ENCODE measurements at places on chromosomes 12 and 14.

DNA sequence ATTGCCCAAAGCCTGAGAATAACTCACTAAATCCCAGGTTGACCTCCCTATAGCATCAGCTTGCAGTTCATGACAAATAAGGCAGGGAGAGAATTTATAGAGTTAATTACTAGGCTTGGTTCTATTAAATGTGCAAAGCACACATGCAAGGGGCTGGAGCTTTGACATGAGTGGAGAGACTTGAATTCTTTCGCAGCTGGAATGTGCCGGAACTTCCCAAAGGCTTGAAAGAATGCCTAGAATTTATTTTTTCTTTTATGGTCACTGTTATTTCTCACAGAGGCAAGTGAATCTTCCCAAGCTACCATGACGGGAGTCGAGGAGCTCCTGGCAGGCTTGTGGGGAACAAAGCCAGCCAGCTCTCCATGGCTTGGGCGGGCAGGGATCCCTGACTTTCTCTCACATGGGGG is 95.5 kb upstream of the USP44 start:
- DNase-seq: no peak

DNA sequence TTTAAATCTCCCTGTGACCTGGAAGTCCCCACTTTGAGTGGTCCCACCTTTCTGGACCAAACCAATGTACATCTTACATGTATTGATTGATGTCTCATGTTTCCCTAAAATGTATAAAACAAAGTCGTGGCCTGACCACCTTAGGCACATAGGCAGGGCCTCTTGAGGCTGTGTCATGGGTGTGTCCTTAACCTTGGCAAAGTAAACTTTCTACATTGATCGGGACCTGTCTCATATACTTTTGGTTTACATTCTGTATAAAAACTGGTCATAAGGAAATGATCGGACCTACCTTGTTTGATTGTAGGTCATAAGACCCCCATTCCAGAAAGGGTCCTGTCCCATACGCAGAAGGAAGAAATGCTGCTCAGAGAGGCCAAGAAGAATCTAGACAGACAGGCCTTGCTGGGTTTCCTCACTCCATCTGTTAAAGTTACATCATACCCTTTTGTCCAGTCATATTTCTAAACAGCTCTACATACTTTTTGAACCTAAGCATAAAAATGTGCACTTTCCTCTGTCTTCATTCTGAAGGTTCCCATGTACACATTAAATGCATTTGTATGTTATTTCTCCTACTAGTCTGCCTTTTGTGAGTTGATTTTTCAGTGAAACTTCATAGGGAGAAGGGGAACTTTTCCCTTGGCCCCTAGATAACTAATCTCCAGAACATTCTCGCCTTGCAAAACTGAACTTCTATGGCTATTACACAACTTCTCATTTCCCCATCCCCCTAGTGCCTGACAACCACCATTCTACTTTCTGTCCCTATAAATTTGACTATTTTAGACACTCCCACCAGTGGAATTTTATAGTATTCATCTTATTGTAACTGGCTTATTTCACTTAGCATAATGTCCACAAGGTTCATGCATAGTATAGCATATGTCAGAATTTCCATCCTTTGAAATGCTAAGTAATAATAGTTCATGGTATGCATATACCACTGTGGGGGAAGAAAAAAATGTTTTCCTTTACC is 30.2 kb upstream of the CPM start:
- no peak for DNase-seq

GRCh38 chr12:5227708-5228373 is 184.2 kb downstream of the KCNA5 start:
- no peak for DNase-seq

- DNase-seq: no peak
Observed at GRCh38 chr12:108169708-108170107, 40.6 kb downstream of the WSCD2 start.

DNA sequence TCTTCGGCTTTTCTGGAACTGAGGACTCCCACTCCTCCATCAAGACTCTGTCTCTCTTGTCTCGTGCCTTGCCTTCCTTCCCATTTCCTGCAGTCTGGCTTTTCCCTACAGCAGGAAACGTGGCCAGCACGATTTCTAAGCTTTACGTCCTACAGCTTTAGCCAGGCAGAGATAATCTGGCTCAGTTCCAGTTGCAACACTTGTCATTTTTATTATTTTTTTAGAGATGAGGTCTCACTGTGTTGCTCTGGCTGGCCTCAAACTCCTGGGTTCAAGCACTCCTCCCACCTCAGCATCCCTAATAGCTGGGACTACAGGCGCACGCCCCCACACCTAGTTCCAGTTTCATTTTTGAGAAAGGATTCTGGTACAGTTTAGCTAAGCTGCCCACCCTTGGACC is 19.9 kb downstream of the CALM1 start:
- no peak for DNase-seq

DNA sequence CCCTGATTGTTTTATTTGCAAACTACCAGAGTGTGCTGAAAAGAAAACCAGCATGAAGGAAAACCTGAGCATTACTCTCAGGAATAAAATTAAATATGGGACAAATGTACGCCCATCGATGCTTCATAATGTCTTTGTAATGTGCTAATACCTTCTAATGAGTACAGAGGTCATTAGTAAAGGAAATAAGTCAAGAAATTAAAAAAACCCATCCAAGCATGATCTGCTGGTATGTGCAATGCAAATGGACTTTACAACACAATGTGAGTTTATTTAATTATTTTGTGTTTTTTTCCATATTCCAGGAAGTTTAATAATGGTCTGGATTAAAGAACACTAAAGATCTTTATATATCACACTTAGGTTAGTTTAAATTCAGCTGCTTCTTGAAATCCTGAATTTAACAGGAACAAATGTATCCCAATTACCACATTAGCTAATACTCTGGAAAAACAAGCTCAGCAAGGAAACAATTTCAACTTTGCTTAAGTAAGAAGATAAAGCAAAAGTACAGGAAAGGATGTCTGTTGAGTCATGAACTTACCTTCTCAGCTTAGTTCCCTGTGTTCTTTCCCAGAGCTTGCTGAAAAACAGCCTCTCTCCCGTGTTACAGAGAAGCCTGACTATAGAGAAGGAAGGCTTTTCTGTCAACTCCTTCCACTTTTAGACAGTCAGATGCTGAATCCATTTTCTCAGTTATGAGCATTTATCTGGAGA is 179.3 kb upstream of the TMEM260 start:
- no peak for DNase-seq

- DNase-seq: no peak
Observed at GRCh38 chr12:40738856-40739255, 46.6 kb downstream of the CNTN1 start.

GRCh38 chr12:54891717-54892478 is 37.6 kb downstream of the MUCL1 start:
- no peak for DNase-seq

GRCh38 chr12:22322091-22322490 is 12.4 kb downstream of the ST8SIA1 start:
- no peak for DNase-seq

DNA sequence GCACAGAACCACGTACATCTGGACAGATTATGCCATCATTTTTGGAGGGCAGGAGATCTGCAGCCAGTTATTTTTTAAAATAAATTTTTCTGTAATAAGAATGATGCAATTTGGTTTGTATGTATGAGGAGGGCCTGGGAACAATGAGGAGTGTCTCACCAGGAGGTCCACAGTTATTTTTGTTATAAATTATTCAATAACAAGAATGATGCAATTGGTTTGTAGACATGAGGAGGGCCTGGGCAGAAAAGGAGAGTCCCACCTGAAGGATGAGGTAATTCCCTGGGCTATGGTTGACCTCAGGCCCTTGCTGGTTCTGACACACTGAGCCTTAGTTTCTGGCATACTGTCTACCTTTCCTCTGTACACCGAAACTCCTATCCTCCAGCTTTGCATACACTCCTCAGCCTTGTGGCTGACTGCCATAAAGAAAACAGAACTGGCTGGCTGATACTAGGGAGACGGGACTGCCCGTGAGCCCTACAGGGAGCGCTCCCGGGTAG is 9.0 kb upstream of the DCD start:
- DNase-seq: no peak

DNA sequence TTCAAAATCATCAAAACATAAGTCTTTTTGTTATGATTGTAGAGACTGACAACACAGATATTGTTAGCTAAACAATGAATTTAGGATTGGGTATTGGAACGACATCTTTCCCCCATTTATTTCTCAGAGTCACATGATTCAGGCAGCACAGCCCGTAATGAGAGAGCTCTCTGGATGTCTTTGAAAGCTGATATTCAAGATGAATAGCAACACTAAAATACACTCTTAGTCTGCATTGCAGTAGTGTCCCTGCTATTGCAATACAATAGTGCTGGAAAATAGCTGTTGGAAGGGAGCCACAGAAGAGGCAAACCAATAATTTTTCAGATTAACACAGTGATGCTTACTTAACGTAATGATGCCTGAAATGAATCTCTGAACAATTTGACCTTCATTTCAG is 9.9 kb downstream of the GTSF1 start:
- no peak for DNase-seq

DNA sequence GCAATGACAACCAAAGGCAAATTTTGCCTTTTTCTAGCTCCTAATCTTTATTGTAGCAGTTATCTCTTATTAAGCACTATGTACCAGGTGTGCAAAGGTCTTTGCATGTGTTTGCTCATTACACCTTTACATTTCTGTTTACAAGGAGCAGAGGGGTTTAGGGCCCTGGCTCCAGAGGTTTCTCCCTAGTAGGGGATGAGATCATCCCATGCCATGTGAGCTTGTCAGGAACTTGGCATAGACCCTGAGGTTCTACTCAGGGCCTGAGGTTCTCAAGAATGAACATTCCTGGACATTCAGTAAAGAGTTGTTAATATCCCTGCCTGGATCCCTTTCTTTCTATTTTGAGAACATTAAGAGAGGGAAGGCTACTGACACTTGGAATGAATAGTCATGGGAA is 292.0 kb downstream of the RPAP3 start:
- DNase-seq: no peak

GRCh38 chr14:67464377-67464776 is 24.1 kb downstream of the TMEM229B start:
- DNase-seq: no peak

DNA sequence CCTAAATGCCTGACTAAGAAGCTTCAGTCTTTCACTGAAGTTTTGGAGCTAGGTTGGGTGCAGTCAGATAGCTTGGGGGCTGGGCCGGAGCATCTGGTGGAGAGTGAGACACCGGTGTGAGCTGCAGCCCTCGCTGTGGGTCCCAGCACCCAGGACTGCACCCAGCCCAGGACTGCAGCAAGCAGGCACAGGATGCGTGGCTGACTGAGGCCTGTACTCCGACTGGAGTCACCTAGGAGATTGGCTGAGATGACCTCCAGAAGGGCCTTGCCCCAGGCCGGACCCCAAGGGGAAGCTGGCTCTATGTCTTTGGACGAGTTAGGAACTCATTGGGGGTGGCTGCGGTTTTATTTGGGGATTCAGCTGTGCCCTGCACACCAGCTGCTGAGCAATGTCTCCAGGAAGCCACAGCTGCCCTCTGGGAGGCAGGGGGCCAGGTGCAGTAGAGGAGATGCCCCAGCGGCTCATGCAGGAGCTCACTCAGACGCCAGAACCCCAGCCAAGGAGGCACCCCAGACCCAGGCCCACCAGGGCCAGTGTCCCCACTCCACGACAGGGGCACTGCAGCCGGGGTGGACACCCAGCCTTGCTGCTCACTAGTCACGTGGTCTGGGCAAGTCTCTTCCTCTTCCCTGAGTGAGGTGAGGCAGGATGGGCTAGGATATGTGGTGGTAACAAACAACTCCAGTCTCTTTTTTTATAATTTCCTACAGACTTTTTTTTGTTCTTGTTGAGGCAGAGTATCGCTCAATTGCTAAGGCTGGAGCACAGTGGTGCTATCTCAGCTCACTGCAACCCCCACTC is 31.8 kb upstream of the RCOR1 start:
- no peak for DNase-seq

DNA sequence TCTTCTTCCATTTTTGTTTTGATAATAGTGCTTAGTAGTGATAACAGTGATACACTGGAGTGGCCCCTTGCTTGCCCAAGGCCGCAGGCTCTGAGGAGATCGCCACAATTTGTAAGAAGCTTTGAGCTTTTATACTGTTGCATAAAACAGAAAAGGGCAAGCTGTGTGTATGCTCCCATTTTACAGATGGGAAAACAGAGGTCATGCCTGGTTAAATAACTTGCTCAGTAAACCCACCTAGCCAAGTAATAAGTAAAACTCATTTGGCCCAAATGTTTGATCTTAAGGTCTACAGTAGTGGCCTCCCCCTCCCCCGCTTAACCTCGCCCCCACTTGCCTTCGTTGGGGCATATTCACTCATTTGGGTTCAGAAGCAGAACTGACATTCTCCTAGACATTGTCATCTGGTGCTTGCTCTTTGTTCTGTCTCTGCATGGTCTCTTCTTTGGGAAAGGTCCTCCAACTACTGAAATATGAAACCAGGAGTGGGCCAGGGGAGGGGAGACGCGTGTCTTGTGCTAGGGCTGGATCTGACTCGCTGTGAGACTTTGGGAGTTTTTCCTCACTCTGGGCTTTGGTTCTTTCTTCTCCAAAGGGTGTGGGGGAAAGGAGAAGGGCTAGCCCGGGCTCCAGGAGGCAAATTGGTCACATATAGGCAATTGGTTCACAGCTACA is 88.1 kb downstream of the PAPOLA start:
- DNase-seq: no peak

GRCh38 chr12:14284184-14284722 is 81.2 kb upstream of the ATF7IP start:
- DNase-seq: no peak

GRCh38 chr12:98208816-98209215 is 306.6 kb upstream of the TMPO start:
- no peak for DNase-seq

- DNase-seq: no peak
Observed at GRCh38 chr14:46717211-46717610, 65.6 kb upstream of the RPL10L start.

- DNase-seq: no peak
Observed at GRCh38 chr12:3214526-3215365, 137.6 kb downstream of the TSPAN9 start.

- DNase-seq: no peak
Observed at GRCh38 chr14:37122288-37122687, 50.1 kb downstream of the SLC25A21 start.

DNA sequence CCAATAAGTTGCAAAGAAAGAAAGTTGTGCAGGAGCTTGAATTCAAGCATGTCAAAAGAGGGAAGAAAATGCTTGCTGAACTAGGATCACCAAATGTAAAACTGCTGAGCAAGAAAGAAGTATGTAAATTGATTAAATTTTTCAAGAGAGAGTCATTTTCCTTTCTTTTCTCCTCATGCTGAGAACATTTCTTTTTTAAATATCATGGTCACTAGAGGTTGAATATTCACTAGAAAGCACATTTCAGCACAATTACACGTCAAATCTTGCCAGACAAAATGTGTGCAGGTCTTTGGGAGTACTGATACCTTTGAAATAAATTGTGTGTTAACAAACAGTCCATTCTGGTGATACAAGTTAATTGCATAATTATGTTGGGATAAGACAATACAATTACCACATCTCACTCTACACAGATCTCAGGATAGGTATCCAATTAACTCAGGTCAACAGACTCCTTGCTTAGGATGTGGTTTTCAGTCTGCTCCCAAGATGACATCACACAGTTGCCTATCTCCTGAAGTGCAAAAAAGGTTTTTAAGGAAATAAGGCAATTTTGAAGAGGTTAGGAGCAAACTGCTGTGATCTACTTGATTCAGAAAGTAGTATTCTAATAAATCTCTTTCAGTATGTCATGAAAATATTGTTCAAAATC is 862.2 kb downstream of the RPS29 start:
- DNase-seq: no peak

- DNase-seq: no peak
Observed at GRCh38 chr12:92471551-92471950, 231.2 kb upstream of the PLEKHG7 start.

- DNase-seq: no peak
Observed at GRCh38 chr12:23944067-23944466, 5.4 kb downstream of the SOX5 start.

Data from stimulated activated CD8-positive, alpha-beta memory T cell treated with anti-CD3 and anti-CD28 coated beads, Interleukin-15, amount 100 ng/mL, for 1 hour (primary cell).